ENCODE measurements at places on chromosomes 4 and X. TPM values are rescaled to one million over a fixed set of nuclear protein-coding genes. Genes with fewer than 3 reads are reported as not detected.
A peak's percentile ranks its signal among the peaks of the same experiment; 100 is the strongest.

GRCh38 chrX:149979126-149979644 is 40.9 kb upstream of the EOLA2 start:
- DNase-seq = no peak

- DNase-seq = no peak
Observed at GRCh38 chr4:123553279-123553678, 156.7 kb downstream of the SPRY1 start.

DNA sequence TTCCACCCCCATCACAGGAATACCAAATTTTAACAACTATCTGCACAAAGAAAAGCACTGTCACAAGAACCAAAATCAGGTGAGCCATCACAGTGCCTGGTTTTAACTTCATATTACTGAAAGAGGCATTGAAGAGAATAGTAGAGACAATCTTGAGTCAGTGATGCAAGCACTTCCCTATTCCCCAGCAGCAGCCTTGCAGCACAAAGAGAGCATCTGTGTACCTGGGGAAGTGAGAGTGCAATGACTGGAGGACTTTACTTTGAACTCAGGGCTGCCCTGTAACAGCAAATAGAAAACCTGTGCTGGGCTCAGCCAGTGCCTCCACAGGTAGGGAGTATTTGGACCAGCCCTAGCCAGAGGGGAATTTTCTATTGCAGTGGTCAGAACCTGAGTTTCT is 361.8 kb downstream of the TEX13C start:
- no peak for DNase-seq

WDFY3 gene
- 89.5 TPM for total RNA-seq

- DNase-seq = peak; percentile 10
Observed at GRCh38 chr4:164731827-164732474, 22.0 kb upstream of the SMIM31 start.
